GM12865 (cell line): ENCODE measurements at places on chromosomes 1 and 21.

GRCh38 chr1:61442544-61442943 is 282.4 kb downstream of the TM2D1 start:
- DNase-seq = no peak

- DNase-seq = peak; percentile 93
Observed at GRCh38 chr1:23908453-23909341, 4.5 kb downstream of the CNR2 start.

DNA sequence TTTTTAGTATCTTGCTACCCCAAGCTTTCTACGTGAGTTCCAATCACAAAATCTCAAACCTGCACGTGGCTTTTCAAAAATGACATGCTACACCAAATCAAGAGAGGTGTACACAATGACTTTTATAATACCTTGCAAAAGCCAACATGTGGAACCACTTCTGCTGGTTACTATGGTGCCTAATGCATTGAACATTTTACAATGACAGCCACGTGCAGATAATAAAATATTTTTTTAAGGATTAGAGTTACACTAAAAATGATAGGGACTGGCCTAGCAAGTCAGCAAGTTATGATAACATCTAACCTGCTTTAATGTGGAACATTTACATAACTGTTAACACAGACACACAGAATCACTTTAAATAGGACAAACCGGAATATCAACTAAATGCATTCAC is 30.2 kb downstream of the EYA3 start:
- DNase-seq = no peak

DNA sequence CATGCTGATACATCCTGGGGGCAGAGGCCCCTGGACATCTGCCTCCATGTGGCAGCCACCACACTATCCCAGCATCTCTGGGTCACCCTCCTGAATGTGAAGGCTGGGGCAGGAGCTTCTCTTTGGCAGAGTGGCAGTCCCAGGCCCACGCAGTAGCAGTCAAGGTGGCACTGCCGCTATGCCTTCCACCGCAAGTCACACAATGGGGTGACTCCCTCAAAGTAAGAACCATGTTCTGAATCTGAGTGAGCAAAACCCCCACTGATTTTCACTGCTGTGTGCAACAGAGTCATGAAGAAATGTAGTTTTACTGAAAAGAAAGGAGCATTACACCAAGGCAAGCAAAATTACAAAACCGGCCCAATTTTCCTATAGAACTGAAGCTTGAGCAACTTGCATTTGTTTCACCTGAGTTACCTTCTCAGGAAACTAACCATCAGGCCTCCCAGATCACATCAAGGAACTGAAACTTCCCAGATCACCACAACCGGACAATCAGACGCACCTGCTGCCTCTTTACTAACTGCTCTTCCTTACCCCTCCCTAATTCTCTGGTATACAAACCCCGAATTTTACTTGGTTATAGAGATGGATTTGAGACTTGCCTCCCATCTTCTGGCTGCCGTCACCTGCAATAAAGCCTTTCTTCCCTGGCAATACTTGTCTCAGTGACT is 102.6 kb downstream of the PCP4 start:
- DNase-seq = no peak

DNA sequence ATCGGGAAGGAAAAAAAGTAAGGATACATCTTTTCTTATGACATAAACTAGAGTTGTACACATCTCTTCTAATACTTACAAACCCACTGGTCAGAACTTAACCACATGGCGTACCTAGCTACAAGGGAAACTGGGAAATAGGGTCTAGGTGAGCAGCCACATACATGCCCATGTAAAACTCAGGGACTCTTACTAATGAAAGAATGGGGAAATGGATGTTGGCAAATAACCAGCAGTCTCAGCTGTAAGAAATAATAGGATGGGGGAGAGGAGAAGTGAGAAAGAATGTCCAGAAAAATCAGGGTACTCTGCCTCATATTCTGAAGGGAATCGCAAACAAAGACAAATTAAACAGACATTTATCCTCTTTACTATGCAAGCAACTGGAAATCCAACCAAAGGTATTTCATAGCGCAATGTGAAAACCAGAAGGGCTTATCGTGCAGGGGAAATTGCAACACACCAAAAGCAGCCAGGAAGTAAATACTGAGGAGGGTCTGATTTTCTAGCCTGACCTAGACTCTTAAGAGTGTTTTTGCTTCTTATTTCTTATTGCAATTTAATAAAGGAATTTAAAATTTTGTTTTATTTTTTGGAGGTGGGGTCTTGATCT is 17.5 kb downstream of the GTF2B start:
- no peak for DNase-seq

- DNase-seq = no peak
Observed at GRCh38 chr21:35619184-35619583, 441.1 kb downstream of the SETD4 start.

GRCh38 chr21:39238275-39238674 is 55.0 kb upstream of the PSMG1 start:
- no peak for DNase-seq

- no peak for DNase-seq
Observed at GRCh38 chr1:202834771-202835547, 24.2 kb downstream of the PCAT6 start.
